ENCODE measurements at places on chromosomes 2 and 18.
A peak's percentile ranks its signal among the peaks of the same experiment; 100 is the strongest.

GRCh38 chr2:69345434-69345833 is 41.6 kb downstream of the GFPT1 start:
- DNase-seq, result no peak

GRCh38 chr2:86485103-86485502 is 43.9 kb downstream of the KDM3A start:
- DNase-seq, result no peak

- DNase-seq, result peak; percentile 69
These were observed 36.7 kb downstream of the KIAA2012 start for GRCh38 chr2:202109737-202110184.

DNA sequence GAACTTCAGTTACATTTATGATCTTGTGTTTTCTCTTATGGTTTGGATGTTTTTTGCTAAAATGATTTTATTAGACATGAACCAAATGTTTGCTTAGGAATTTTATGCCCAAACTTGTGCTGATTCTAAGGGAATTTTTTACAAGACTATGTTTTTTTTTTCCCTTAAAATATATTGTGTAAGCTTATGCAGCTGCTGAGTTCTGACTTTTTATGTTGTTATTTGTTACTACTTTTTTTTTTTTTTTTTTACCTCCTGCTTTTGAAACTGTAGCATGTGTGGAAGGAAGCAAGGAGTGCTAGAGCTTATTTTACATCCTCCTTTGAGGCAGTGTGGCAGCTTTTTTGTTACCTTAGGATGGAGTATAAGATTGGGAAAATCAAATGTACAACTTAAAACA is 6.0 kb upstream of the DNAH7 start:
- DNase-seq, result no peak

- peak; percentile 94 for DNase-seq
These were observed 111.8 kb downstream of the STPG4 start for GRCh38 chr2:47043142-47043890.

GRCh38 chr2:11329776-11330175 is 14.7 kb downstream of the ROCK2 start:
- no peak for DNase-seq

- DNase-seq, result peak; percentile 93
These were observed 116.2 kb downstream of the SMAD7 start for GRCh38 chr18:48834413-48835031.

GRCh38 chr18:25121442-25121841 is 230.5 kb downstream of the ZNF521 start:
- no peak for DNase-seq

- no peak for DNase-seq
These were observed 211.4 kb upstream of the GYPC start for GRCh38 chr2:126444512-126444911.

DNA sequence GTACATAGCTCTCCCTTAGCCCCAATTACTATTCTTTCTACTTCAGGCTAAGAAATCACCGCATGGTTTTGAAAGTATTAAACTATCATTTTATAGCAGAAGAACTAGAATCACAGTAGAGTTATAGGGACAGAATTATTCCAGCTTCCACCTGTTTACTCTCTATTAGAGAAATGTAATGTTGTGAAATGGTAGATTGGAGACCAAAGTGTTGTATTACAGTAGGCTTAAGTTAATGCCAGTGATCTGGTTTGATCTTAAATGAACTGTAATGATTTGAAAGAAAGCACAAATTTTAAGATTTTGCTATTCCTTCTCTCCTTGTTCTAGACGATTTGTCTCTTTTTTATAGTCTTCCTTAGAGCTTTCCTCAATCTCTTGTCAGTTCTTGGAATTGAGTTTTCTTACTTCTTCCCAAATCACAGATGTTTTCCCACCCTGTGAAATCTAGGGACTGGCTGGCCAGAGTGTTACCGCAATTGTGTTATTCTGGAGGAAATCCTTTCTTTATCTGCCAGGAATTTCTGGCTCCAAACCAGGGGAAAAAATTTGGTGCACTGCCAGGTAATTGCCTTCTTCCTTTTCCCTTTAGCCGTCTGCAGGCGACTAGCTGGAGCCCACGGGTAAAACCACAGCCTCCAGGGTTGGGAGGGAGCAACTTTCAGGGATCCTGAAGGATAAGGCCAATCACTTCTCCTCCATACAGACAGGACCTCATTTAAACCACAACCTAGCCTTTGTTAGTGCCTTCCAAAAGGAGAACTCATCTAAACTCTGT is 51.7 kb downstream of the NOP58 start:
- peak; percentile 93 for DNase-seq

DNA sequence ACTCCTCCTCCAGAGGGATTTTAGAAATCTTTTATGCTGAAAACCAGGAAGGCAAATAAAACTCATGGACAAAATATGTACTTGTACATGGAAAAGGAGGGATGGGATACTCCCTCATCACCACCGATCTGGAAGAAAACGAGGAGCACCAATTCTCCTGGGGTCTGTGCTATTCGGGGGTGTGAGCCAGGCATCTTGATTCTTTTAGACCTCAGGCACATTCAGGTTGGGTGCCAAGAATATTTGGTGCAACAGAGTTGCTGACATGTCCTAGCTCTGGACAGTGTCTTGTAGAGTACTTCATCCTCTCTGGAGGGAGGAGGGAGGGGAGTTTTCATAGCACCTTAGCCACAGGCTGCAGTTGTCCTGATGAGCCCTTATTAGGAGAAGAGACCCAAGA is 163.0 kb downstream of the PRKCE start:
- no peak for DNase-seq

GRCh38 chr2:33891616-33892015 is 292.5 kb upstream of the FAM98A start:
- DNase-seq, result no peak

DNA sequence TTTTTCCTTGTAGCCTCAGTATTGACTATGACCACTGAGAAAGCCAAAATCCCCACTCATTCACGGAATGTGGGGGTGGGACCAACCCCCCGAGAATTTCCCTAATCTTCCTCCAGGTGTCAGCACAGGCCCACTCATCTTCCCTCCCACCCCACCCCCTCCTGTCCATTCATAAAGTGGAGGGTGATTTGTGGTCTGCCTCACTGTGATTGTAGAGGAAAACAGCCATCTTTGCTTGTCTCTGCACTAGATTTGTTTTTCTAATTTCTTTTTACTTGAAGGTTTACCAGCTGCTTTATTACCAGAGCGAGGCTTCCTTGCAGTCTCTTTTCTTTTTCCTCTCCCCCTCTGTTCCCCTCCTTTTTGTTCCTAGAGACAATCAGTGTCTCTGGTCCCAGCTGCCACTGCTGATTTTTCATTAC is 171.8 kb downstream of the ICOS start:
- DNase-seq, result peak; percentile 5

DNA sequence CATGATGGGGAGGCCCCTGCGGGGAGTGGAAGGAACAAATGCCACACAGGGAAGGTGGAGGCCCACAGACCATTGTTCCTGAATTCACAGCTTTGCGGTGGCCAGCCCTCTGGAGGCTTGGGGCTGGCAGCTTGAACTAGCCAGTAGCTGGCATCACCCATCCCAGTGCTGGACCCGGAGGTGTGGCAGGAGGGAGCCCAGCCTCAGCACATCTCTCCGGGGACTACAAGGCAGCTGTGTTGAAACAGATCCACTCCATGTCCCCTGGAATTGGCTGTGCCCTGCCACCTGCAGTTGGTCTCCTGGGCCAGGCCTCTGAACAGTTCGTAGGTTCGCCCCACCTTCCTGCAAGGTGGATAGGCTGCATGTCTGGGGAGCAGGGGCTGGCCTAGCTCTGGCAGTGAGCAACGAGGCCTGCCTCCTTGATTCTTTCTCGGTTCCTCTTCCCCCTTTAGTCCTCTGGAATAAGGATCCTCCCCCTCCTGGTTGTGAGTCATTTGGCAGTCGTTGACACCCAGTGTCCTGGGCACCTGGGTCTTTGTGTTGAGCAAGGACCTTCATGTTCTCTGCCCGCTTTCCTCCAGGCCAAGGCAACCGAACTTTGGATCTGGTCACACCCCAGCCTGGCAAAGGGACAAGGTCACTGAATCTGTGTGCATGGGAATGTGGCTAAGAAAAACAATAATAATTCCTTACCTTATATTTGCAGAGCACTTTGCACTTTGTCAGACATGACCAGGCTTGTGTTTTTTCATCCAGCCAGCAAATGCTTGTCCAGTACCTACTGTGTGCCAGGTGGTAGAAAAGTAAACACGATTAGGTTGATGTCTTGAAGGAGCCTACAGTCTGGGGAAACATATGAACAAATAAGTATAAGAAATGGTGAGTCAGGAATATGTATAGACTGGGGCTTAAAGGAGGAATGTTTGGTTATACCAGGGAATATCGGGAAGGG is 55.0 kb upstream of the MCFD2 start:
- DNase-seq, result peak; percentile 46

DNA sequence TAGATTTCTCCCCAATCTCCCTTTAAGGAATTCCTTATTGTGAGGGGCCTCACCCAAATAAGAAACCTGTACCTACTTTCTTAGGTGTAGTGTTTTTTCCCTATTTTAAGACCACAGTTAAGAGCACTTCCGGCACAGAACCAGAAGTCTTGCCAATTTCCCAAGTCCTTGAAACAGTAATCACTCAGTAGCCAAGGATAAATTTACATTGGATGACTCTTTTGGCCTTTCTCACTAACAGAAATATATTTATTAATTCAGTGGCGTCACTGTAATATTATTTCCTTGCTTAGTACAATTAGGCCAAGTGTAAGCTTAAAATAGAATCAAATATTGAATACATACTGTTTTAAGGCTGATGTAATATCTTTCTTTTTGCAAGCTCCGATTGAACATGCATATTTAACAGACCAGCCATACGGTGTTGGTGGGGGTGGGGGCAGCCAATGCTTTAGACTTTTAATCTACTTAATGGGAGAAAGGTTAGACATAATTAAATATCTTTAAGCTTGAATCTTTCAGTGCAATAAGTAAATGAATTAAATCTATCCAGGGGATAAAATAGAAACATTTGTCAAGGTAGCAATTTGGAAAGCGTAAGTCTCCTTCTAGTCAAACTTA is 50.8 kb upstream of the ITGA6 start:
- no peak for DNase-seq

- no peak for DNase-seq
These were observed 57.0 kb upstream of the HPCAL1 start for GRCh38 chr2:10245661-10246060.

- DNase-seq, result no peak
These were observed 172.7 kb upstream of the SERPINE2 start for GRCh38 chr2:224211791-224212190.

DNA sequence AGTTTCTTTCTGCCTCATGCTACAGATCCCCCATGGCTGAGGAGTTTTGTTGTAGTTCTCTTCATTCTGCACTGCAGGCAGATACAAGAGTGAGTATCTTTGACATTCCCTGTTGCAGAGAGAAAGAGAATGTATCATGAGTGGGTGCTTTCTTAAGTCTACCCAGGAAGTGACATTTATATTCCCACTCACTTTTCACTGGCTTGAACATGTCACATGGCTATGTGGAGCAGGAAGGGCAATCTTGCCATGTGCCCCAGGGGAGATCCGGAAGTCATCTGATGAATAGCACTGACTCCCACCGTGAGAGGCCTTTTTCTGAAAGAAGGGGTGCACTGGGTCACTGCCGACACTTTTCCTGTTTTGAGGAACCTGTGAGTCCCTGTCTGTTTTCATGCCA is 66.4 kb upstream of the BOD1L2 start:
- DNase-seq, result no peak

DNA sequence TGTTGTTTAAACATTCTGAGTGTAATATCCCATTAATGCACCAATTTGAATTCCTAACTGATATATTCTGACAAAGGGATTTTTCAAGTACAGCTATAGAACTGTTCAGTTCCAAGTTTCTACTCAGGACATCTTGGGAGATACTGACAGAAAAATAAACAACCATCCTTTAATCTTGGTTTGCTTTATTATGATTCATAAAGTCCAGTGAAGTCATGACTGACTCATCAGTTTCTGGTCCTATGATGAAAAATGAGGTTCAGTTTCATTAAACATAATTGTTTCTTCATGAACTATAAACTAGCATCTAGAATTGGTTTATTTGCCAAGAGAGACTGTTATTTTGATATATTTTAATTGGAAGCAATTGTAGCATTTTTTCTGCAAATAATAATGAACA is 896.2 kb downstream of the CCDC85A start:
- no peak for DNase-seq

DNA sequence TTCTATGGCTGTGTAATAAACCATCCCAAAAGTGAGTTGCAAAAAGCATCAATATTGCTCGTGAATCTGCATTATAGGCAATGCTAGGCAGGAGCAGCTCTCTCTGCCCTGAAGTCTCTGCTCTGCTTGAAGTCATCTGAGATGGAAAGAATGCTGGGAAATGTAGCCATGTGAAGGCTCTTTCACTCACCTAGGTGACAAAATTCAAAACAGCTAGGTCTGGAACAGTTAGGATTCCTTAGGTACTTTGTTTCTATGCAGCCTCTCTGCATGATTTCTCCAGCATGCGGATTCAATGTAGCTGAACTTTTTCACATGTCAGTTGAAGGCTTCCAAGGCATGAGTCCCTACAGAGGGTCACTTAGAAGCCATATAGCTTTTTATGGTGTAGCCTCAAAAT is 1383.7 kb downstream of the LRP1B start:
- no peak for DNase-seq

GRCh38 chr2:26002632-26003310 is 20.5 kb upstream of the KIF3C start:
- DNase-seq, result no peak

DNA sequence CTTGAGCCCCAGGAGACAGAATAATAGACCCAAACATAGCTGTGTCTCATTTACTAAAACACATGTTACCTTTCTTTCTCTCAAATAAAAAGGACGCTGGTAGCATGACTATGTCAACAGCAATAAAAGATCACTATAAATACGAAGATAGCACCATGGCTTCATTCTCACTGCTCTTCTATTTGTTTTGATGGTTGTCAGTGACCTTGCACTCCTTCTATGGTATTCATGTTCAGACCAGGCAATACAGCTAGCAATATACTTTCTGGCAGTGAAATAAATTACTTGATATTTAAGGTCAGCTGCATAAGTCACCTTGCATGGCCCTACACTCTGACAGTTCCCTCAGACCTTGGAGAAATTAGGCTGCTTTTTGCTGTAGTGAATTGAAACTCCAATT is 263.2 kb upstream of the CDH7 start:
- no peak for DNase-seq

- no peak for DNase-seq
These were observed 392.1 kb upstream of the HS6ST1 start for GRCh38 chr2:128710729-128711128.

DNA sequence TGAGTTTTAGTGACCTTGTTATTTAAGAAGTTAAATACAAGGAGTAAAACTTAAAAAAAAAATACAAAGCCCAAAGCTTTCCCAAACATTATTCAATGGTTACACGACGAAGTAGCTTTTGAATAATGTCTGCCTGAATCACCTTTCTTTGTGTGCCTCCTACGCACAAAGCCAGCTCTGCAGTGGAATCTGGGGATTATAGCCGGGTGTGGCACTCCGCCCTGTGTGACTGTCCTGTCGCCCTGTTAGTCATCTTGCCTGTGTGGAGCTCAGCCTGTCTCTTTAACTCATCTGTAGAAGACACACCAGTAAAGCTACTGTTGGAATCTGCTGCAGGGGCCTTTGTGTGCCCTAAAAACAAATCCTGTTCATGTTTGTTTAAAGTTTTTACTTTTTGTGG is 79.4 kb upstream of the TCF7L1 start:
- DNase-seq, result peak; percentile 20
